ENCODE measurements at places on chromosomes 11 and 22.

DNA sequence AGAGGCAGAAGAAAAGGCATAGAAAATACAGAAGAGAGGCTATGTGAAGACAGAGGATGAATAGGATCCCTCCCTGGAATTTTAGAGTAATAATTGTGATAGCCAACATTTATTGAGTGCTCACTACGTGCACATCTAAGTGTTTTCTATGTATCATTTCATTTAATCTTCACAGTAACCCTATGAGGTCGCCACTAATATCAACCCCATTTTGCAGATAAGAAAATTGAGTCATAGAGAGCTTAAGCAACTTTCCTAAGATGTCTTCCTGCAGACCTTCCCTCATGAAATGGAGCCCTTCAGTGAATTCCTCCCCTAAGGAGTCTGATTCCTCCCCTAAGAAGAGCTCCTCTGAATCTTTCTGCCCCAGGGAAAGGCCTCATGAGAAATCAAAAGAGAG is 38.1 kb downstream of the RRP8 start:
- no peak for DNase-seq

GRCh38 chr11:61602775-61603569 is 22.1 kb upstream of the SYT7 start:
- peak; percentile 69 for DNase-seq

GRCh38 chr11:44398266-44399030 is 88.5 kb upstream of the ALX4 start:
- no peak for DNase-seq

GRCh38 chr11:86341382-86341781 is 33.3 kb upstream of the CCDC81 start:
- no peak for DNase-seq

DNA sequence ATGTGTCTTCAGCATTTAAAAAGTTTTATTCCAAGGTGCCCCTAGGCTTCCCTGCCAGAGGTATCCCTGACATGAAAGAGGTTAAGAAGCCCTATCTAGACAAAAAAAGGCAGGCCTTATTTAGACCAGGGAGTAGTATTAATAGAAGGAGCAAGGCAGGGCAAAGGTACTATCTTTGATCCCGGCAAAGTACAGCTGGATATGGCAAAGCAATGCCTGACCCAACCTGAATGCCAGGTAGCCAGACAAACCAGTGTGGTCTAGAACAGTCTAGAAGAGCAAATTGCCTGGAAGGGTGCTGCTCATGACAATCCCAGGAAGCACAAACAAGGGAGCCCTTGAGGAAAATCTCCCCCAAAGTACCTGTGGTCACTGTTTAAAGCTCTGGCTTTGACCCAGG is 62.6 kb upstream of the SYT13 start:
- DNase-seq, result no peak

- DNase-seq, result no peak
Observed at GRCh38 chr11:27081056-27081455, 40.4 kb downstream of the BBOX1 start.

GRCh38 chr11:8241373-8242117 is 22.1 kb downstream of the LMO1 start:
- DNase-seq, result no peak

DNA sequence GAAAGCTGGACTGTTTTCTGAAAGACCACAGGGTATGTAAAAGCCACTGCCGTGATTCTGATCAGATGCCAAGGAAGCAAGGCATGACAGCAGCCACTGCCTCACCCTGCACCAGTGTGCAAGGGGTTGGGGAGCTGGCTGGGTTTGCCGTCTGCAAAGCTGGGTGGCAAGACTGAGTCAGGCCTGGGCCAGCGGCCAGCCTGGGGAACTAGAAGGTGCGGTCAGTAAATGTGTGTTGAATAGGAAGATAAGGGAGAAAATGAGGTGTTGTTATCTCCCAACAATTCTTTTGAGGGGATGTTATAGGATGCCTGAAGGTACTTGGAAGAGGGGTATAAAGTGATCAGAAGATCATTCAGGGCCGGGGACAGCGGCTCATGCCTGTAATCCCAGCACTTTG is 8.0 kb downstream of the VSTM5 start:
- no peak for DNase-seq

Measured in head of caudate nucleus (tissue), 42 donors.